ENCODE measurements at places on chromosomes 7 and 10. TPM values are rescaled to one million over a fixed set of nuclear protein-coding genes. Genes with fewer than 3 reads are reported as not detected.

Gene RBP3
- total RNA-seq, result not detected

Gene PIK3AP1
- total RNA-seq, result 2.9 TPM

Gene LIPF
- not detected for total RNA-seq

Gene CYP2W1
- not detected for total RNA-seq

Gene PCLO
- 3.2 TPM for total RNA-seq

Gene EIF5AL1
- total RNA-seq, result 1.7 TPM

DNA sequence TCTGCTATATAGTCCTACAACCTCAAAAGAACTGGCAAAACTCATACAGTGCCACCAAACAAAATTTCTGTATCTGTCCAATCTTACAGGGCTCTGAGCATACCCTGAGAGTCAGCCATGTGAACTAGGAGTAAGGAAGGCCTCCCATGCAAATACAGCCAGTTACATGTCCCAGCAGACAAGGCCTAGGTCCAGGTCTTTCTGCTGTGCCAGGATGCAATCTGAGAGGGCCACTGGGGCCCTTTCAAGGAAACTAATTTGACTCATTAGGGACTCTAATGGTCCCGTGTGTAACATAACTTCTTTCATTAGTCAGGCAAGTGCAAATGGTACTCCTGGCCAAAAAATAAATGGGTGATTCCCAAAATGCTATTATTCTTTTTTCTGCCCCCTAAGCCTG lies 17.9 kb upstream of the HIBADH start:
- DNase-seq, result no peak

DNA sequence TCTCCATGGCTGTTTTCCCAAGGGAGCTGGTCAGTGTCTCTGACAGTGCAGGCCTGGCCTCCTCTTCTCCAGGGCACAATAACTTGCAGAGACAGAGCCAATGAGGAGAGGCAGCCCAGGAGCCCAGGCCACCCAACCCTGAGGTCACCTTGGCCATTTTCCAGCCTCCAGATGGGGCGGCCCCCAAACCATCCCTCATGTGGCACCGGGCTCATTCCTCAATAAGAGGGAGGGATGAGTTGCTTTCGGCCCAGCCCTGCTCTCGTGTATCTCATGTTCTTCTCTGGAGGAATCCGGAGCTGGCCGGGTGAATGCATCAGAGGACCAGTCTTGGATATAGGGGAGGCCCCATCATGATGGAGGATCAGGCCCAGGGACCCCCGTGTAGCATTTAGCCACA lies 98.9 kb downstream of the C10orf105 start:
- no peak for DNase-seq

DNA sequence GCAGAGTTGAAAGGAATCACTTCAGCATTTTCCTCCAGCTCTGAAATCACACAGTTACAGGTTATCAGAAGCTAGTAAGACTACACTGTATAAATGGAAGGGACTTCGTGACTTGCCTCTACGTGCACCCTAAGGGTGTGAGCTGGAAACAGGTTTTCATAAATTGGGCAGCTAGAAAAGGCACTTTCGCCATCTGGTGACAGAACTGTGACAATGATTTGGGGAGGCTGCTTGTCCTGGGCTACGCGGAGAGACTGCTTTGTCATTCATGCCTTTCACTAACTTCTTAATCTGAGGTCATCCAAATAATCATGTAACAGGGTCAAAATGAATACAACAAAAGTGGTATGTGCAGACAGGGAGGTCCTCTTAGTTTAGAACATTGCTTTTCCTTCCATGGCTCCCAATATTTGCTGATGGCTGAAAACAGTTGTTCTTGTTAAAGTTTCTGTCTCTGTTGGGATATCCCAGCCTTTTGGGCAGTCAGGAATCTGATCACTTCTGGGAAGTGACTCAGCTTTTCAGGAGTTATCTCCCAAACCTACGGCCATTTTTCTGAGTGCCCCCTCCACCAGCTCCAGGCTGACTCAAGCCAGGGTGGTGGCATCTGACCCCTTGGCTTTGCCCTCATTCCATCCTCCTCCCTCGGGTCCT lies 17.8 kb downstream of the VWC2 start:
- DNase-seq, result peak; percentile 43

- no peak for DNase-seq
Measured at GRCh38 chr7:140069298-140069949, 6.7 kb upstream of the PARP12 start.

- DNase-seq, result no peak
Measured at GRCh38 chr7:112211348-112211907, 4.9 kb downstream of the ZNF277 start.

DNA sequence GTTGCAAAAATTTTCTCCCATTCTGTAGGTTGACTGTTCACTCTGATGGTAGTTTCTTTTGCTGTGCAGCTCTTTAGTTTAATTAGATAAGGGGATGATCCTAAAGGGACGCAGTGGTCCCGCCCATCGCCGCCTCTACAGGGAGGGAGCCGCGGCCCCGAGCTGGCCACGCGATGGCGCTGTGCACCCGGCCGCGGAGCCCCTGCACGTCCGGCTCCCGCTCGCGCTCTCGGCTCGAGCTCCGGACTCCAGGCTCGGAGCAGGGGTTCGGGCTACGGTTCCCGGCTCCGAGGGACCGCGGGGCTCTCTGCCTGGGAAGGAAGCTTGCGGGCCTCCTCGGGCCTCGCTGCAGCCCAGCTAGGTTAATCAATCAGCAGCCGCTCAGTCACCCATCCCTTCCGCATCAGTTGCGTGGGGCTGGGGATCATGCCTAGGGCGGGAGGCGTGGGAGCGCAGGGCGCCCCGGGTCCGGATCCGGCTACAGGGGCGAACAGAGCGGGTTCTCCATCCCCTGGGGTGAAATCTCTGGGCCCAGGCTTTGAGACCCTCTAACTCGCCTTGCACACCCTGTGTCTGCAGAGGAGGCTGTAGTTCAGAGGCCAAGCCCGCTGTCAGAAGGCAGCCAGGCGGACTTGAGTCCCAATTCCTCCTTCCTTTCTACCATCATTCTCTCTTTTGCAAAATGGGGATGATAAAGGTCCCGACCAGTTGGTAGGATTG lies 97.9 kb downstream of the WDR11 start:
- DNase-seq, result peak; percentile 44

GRCh38 chr7:131873581-131873980 lies 317.2 kb upstream of the PODXL start:
- no peak for DNase-seq

- no peak for DNase-seq
Measured at GRCh38 chr7:156158213-156158612, 345.9 kb upstream of the SHH start.

DNA sequence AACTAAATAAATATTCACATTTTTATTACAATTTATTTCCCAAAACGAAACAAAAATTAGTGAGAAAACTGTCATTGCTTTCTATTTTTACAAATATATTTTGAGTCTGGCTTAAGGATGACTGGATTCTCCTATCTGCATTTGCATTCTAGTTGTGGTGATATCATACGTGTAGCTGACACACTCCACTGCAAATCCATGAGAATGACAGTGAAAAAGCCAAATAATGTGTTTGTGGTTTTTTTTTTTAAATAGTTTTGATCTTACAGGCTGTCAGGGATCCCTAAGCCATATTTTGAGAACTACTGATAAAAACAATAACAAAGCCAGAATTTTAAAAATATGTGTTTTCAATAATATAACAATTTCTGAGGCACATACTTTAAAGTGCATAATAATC lies 5.8 kb upstream of the STAMBPL1 start:
- no peak for DNase-seq

GRCh38 chr10:48445932-48446331 lies 139.5 kb downstream of the MAPK8 start:
- no peak for DNase-seq

GRCh38 chr7:45990276-45990675 lies 69.2 kb upstream of the IGFBP3 start:
- no peak for DNase-seq

- no peak for DNase-seq
Measured at GRCh38 chr10:96643920-96644319, 57.1 kb upstream of the TM9SF3 start.

DNA sequence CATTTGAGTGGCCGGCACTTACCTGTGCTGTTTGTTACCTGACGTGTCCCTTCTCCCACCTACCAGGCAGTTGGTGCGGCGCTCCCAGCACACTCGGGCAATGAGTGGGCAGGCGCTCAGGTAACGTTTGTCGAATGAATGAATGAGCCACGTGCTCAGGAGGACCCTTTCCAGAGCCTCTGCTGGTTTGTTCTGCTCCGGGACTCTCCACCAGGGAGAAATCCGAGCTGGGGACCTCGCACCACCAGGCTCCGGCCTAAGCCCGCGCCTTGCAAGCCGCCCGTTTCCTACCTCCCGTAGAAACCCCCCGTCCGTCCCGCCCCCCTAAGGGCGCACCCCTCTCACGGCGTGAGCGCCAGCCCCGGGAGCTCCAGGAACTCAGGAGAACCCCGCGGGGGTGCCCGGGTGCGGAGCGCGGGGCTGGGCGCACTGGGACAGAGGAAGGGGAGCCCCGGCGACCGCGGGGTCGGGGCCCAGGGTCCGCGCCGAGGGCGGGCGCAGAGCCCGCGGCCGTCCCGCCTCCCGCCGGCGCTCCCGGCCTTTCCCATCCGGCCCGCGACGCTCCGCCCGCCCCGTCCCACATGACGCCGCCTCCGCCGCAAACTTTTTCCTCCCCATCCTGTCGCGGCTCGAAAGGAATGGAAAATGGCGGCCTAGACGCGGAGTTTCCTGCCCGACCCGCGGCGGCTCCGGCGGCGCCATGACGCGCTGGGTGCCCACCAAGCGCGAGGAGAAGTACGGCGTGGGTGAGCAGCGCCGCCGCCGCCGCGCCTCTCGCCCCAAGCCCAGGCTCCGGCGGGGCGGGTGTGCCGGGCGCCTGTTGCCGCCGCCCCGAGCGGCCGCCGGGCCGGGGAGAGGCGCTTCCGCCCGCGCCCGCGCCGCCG lies at the start of gene DOCK1:
DOCK1 (plus strand) TSS at position 611 of the 884 bp plus-strand sequence; CDS start at position 701, 90 bp downstream.
- DNase-seq, result peak; percentile 78

DNA sequence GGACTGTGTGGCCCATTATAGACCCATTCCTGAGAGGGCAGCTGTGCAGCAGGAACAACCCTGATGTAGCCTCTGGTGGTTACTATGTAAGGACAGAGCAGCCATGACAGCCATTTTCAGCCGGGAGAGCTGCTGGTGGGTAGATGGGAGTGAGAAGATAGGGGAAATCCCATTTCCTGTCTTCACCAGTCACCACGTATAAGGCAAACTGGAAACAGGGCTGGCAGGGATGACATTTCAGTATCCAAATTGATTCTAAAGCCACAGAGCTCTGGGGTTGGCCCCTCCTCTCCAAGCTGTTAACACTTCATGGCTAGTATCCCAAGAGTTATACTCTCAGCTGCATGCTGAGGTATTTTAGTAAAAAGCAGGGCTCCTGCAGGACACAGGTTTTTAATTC lies 15.2 kb upstream of the FZD1 start:
- no peak for DNase-seq

- DNase-seq, result no peak
Measured at GRCh38 chr7:125845686-125846085, 916.1 kb upstream of the POT1 start.

DNA sequence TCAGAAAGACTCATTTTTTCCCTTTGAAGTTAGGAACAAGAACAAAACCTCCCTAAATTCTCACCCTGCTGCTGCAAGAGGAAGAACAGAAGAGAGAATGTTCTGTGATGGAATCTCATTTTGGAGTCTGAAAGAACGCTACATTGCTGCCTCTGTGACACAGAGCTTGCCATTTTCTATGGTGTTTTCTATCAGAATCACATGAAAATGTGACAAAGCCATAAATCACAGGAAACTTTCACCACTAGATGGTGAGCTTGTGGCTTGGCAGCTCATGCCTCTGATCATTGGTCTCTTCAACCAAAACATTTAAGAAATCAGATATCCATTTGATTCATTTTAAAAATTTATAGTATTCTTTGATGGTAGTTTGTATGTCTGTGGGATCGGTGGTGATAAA lies 82.9 kb downstream of the CADPS2 start:
- no peak for DNase-seq

DNA sequence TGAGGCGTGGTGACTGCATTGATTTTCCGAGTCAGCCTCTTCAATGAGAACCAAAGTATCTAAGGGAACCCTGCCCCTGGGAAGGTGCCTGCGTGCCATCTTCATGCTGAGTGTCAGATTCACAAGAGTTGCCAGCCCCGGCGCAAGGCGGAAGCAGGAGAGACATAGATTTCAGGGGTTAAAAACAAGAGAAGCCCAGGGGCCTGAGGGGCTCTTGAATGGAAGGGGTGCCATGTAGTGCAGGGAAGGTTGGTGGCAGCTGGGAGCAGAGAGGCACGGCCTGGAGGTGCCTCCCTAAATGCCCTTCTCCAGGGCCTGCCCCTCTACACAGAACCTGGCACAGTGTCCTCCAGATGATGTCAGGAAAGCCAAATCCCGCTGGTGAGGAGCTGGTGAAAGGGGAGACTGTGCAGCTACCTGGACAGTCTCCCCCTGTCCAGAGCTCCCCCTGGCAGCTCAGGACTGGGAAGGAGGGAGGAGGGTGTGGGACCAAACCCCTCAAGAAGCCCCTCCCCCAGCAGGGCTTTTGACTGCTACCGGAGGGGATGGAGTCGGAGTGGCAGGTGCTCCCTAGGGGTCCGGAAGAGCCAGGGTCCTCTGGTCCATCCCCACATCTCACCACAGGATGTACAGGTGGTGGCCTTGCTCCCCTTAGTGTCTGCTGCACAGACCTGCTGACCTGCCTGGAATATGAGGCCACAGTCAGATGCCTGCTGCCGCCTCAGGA lies 137.9 kb downstream of the TCERG1L start:
- DNase-seq, result no peak

All from H1 (cell line).